ENCODE measurements at places on chromosomes 4 and X. TPM values are rescaled to one million over a fixed set of nuclear protein-coding genes. Genes with fewer than 3 reads are reported as not detected.

The TEX13C gene
- total RNA-seq = not detected

The HSFX3 gene
- 0.59 TPM for total RNA-seq

DNA sequence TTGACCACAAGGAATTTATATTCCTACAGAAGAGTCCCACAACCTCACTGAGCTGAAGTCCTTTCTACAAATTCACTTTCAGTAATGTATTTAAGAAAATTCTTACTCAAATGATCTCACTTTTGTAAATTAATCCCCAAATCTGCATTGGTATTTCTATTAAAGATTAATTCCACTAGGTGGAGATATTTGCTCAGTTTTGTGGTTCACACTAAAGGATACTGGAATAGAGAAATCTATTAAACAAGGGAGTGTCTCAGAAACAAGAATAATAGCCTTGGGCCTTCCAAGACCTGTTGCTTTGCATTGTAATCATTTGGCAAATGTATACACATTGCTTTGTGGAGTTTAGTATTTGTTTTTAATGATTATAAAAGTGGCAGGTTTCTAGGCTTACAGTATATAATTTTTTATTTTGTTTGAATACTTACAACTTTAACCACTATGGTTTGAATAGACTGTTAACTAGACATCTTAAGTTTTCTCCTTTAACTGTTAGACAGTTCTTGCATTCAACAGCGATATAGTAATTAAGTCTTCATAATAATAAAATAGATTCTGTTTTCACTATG lies 25.9 kb downstream of the CFAP299 start:
- no peak for DNase-seq

- DNase-seq = no peak
These were observed 12.0 kb upstream of the CD38 start for GRCh38 chr4:15765910-15766697.

DNA sequence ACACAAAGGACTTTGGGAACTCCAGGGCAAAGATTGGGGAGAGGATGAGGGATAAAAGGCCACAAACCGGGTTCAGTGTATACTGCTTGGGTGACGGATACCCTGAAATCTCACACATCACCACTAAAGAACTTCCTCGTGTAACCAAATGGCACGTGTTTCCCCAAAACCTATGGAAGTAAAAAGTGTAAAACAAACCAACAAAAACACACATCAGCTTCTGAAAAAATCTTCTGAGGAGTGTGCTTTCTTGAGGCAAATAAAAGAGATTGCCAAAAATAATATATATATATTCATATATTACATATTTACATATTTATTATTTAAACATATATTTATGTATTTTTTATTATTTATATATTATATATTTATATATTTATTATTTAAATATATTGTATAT lies 3.9 kb downstream of the P2RY8 start:
- DNase-seq = no peak

- DNase-seq = no peak
These were observed 9.6 kb downstream of the HAUS7 start for GRCh38 chrX:153460826-153461225.

DNA sequence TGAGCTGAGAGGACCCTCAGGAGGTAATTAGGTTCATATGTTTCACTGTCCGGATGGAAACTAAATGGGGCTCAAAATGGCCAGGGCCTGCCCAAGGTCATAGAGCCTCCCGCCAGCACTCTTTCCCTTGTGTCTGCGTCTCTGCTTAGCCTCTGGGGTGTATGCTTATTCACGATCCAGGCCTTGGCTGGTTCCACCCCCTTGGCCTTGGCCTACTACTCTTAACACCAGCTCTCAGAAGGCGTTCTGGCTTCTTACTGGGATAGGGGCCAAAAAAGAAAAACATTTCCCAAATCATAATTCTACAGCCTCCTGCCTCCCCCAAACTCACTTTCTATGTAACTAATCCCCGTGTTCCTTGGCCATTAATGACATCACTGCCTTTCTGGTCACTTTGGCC lies 68.8 kb downstream of the RTL5 start:
- DNase-seq = no peak

DNA sequence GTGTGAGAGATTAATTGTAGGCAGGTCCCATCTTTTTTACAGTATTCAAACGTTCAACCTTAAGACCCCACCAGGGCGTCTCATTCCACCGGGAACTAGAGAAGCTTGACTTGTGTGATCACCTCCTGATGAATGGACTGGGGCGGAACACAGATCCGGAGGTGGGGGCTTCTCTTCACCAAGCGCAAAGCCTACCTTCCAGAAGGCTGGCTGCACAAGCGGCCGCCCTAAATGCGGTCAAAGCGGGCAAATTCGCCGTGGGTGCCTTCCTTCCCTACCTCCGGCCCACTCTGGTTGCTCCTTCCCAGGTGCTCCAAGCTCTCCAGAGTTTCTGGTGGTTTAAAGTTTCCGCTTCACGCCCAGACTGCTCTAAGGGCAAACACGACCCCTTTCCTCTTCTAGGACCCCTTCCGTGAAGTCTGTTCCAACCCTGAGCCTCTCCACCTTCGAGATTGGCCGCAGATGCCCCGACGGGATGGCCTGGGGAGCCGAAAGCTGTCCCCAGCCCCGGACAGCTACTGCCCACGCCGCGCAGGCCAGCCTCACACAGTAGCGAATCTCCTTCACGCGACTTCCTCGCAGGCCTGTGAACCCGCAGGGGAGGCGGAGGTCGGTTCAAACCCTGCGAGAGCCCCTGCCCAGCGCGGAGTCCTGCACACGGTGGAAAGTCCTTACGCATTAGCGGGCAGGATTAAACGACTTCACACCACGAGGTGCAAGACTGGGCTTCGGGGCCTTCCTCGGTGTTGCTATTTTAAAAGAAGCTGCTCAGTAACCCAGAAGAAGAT lies 1.6 kb upstream of the WWC2 start:
- DNase-seq = no peak

DNA sequence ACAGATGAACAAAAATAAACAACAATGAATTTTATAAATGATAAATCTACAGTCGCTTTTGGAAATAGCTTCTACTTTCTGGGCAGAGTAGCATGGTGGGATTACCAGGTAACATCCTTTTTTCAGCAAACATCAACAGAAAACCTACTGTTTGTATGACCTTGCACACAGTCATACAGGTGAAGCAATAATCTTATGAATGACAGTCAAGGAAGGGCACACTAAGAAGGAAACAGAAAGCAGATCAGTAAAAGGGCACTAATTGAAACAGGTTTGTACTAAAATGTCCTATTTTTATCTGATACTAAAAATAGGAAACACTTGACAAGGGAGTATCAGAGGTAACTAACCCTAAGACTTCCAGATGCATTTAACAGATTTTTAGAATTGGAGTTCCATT lies 108.9 kb downstream of the DLG3 start:
- DNase-seq = no peak

- no peak for DNase-seq
These were observed 69.0 kb downstream of the HPRT1 start for GRCh38 chrX:134528960-134529359.

DNA sequence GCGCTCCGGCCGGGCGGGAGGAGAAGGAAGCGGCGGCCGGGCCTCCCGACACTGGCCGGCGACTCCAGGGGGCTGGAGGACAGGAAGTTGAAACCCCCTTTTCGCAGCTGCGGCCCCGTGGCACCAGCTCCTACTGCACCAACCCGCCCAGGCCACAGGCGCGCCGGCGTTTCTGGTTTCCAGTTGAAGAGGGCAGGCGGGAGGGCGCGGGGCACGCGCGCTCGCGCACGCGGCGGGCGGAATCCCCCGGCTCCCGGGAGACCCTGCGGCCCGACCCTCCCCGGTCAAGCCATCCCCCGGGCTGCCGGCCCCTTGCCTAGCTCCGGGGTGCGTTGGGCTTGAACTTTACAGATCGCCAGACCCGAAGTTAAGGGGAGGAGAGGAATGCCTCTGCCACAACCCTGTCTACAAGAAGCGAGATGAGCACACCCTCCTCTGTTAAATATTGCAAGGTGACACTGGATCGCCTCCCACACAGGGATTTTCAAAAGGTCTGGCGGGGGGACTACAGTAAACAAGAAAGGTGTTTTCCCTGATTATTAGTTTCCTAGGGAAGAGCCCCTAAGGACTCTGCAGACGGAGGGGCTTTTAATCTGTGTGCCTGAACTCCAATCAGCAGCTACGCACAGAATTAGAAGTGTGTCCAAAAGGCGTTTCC lies 1.4 kb downstream of the ELOVL6 start:
- DNase-seq = peak; percentile 79

DNA sequence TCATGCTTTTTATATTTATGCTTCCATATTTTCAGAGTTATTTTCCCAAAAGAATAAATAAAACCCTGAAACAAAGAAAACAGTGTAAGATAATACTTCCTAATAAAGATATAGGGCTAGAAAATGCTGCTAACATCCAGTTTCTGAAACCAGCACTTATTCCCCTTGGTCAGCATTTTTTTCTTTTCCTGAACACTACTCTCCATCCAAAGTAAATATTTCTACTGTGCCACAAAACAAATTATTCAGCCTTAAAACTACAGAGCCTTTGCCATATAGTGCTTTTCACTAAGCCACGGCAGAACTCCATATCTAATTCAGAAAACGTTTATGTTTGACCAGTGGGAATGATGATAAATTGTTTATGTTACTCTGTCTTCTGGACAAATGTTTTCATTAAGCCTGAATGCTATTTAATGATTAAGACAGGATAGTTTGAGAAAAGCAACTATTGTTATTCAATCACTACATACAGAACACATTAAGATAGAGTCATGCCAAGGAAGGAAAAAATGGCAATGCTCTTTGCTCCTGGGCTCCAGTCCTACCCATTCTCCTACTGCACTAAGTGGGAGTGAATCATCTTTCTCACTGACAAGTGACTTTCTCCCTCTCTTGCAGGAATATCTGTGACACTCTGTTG lies 723.9 kb downstream of the FAT4 start:
- DNase-seq = no peak

GRCh38 chrX:137926090-137926489 lies 360.2 kb downstream of the ZIC3 start:
- DNase-seq = no peak

- no peak for DNase-seq
These were observed 15.3 kb downstream of the LARP7 start for GRCh38 chr4:112652216-112652615.

GRCh38 chr4:83172371-83172770 lies 57.8 kb upstream of the PLAC8 start:
- no peak for DNase-seq

- no peak for DNase-seq
These were observed 3.5 kb downstream of the SPINK2 start for GRCh38 chr4:56817840-56818491.

DNA sequence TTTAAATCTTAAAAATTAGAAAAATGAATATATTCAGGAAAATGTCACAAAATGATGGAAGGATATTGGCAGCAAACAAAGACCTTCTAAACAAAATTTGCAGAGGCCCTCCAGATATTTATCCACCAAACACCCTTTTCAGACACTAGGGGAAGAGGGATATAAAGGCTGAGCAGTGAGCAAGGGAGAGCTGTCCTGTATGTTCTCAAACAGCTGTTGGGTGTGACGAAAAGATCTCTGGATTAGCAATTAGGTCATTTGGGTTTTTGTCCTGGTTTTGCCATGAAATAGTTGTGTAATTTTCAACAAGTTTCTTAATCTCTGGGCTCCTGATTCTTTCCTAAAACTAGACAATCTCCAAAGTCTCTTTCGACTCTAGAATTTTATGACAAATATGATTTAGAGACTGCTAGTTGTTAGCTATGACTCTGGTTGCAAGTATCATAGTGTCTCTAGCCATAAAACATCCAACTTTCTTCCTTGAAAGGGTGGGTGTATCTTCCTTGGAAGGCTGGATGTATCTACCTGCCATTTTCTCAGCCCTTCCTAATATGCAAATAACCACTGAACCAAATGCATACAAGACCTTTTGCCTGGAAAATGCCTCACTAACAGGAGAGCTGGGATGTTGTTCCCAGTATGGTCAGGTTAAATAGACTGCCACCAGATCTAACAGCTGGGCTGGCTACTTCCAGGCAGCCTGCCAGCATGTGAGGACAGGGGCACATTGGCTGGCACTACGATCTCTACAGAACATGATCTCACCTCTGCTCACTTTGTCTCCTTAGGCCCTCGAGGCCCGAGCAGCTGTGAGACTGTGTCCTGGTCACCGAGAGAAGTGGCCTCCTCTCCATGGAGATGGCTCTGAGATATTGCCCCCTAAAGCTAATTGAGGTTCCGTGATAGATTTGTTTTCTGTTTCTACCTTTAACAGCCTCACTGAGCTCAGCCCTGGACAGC lies 225.5 kb upstream of the JADE1 start:
- no peak for DNase-seq

Measured in cardiac septum (tissue), 1 donor.